Spinal cord (tissue), 10 donors: ENCODE measurements at places on chromosomes 5 and 9. TPM values are rescaled to one million over a fixed set of nuclear protein-coding genes. Genes with fewer than 3 reads are reported as not detected.

DNA sequence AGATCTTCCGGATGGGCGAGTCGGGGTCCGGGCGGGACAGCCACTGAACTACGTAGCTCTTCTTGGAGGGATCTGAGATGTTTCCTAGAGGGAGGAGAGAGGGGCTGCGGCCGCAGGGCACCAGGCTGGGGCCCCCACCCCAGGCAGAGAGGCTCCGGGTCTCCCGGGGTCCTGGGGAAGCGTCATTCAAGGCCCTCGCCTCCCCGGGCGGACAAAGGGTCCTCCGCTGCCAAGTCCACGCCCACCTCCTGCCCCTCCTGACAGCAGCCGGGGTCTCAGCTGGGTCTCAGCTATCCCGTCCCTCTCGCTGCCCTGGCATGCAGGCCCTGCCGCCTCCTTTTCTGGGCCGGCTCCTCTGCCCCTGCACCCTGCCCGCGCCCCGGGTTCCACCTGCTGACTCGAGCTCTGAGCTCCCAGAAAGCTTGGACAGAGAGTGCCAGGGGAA, 61.5 kb downstream of the ZNF354C start:
- no peak for DNase-seq

DNA sequence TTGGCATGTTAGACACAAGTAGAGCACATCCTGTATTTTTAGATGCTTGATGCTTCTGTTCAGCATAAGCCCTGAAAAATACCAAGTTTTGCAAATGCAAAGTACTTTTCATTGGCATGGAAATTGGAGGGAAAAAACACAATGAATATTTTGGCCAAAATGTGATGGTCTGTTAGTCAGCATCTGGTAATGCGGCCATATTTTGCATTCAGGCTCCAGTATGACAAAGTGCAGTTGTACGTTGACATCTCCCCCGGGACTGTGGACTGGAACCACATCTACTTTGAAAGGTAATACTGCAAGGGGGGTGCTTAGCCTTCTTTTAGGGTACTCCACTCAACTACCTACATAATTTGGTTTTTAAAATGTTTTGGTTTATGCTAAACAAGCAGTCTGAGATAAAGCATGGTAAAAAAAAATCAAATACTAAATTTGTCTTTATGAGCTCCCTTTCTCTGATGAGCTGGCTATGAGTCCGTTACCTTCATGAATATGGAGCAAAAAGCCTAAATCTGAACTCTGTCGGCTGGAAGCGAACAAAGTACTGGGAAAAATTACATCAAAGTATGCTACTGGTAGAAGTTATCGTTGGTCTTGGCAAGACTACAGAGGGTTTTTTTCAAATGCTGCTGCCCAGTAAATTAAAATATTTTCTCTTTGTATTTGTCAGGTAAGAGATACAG, 297.0 kb downstream of the ARHGEF28 start:
- DNase-seq = no peak

GRCh38 chr9:124792257-124793014, 15.5 kb downstream of the OLFML2A start:
- no peak for DNase-seq

DNA sequence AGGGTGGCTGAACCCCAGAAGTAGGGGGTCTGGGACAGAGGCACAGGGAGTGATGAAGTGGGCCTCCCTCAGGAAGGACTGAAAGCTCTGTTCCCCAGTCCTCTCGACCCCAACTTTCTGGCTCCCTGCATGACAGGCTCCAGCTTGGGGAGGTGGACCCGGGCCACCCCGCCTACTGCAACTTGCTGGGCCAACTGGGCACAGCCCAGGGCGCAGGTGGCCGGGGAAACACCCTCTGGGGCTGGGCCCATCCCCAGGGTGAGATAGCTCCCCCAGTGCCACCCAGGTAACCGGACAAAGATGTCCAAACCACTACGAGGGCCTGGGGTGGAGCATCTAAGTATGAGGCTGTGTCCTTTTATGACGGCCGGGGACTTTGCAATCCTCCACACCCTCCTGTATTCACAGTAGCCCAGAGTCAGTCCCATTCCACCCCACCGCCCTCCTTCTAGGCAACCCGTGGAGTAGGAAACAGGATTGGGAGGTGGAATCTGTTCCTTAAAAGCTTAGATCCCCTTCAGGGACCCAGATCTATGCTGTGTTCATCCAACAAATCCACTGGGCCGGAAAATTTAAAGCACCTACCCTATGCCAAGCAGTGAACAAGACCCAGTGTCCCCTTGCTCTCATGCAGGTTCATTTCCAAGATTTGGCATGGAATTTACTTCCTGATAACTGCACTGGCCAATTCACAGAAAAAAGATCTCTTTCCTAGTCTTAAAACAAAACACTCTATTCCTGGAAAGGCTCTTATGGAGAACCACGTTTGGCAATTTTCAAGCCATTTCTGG, 19.9 kb downstream of the DNM1 start:
- no peak for DNase-seq

DNA sequence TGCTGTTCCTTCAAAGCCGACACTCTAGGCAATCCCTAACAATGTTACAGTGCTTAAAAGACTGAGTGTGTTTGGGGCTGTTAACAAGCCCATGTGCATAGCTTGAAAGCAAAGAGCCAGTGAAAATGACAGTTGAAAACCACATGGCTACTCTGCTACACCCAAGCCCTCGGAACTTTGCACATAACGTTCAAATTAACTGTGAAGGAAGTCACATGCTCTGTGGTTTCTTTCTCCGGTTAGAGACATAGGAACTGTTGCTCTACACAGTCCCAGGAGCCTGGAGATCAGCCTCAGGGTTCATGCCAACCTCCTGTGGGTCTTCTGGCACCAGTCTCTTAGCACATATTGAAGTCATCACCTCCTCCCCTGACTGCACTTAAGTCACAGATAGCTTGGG, 51.1 kb downstream of the C9orf152 start:
- DNase-seq = no peak

GRCh38 chr5:80376557-80376956, 31.3 kb upstream of the ZFYVE16 start:
- no peak for DNase-seq

- DNase-seq = no peak
Measured at GRCh38 chr9:11618241-11618805, 1005.5 kb upstream of the PTPRD start.

DNA sequence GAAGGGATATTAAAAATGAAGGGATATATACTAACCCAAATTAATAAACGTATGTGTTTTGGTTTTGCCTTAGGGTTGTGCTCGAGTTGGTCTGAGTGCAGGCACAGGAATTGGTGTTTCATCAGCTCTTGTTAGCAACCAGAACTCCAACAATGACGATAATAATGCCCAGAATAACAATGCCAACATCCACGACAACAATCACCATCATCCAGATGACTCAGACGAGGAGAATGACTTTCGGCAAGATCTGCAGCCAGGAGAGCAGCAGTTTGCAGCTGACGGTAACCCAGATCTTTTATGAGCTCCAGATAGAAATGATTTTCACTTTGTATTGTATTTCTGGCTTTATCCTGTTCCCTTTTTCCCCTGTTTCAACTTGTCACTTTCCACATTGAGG, 33.2 kb downstream of the FBXO38 start:
- DNase-seq = no peak

DNA sequence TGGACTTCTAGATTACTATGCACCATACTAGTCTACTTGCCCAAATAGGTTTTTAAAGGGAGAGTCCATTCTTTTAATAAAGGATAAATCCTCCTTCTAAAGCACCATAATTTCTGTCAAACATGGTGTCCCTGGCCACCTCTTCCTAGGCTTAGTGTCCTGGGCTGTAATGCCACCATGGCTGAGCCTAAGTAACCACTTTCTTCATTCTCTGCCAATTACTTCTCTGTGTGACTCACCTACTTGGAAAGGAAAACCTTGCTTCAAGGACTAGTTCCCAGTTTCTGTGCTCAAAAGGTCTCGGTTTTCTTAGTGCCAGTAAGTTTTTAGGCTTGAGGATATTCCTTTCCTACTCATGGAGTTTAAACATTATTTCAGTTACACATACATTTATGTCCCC, 273.4 kb downstream of the DENND1A start:
- no peak for DNase-seq

GRCh38 chr5:53392073-53392472, 88.4 kb upstream of the FST start:
- no peak for DNase-seq

The RHOBTB3 gene
- polyA plus RNA-seq = 68.6 TPM

The INSYN2B gene
- polyA plus RNA-seq = 3.2 TPM

The CBY3 gene
- 2.6 TPM for polyA plus RNA-seq
